Neural crest cell (in vitro differentiated cells): ENCODE measurements at places on chromosomes 7 and 10.

- no peak overlapping the region for H3K27ac ChIP-seq
- no peak overlapping the region for H3K4me3 ChIP-seq
- H3K27me3 ChIP-seq: no peaks in the 10 kb centered on the region
Observed at GRCh38 chr10:790821-791551, 101.5 kb upstream of the DIP2C start.

- peak; percentile 55 for DNase-seq
- H3K4me1 ChIP-seq: peaks cover 40% of the 10 kb centered on the region
- peaks cover 12% of the 10 kb centered on the region for H3K36me3 ChIP-seq
Observed at GRCh38 chr7:128031901-128032604, 816 bp upstream of the LRRC4 start.

GRCh38 chr7:73555411-73555982 is 2.0 kb downstream of the BCL7B start:
- H3K4me1 ChIP-seq: peaks cover 21% of the 10 kb centered on the region
- peaks cover 7% of the 10 kb centered on the region for H3K27me3 ChIP-seq
- H3K4me3 ChIP-seq: peak overlapping the region; percentile 94
- DNase-seq: no peak

DNA sequence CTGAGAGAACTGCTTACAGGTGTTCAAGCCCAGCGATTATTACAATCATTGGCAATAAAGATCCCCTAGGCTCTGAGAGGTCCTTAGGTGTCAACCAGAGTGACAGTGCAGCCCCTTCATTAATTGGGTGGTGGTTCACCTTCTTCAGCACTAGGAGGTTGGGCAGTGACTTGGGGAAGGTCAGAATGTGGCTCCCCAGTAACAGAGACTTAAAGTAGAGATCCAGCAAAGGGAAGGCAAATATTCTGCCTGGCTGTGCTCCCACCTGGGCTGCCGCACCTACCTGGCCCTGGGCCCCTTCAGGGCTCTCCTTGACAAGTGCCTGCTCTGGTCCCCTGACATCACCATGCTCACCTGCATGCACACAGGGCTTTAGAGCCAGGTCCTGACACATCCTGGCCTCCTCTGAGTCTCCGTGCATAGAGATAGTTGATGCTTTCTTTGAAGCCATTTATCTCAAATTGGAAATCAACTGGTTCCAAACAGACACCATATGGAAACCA is 1.9 kb downstream of the CLRN3 start:
- no peaks in the 10 kb centered on the region for H3K36me3 ChIP-seq
- H3K4me3 ChIP-seq: no peak overlapping the region
- no peak for DNase-seq

GRCh38 chr10:24716295-24716694 is 7.4 kb downstream of the ARHGAP21 start:
- H3K27ac ChIP-seq: no peak overlapping the region
- no peak for DNase-seq
- peaks cover 27% of the 10 kb centered on the region for H3K4me1 ChIP-seq
- H3K36me3 ChIP-seq: peaks cover 3% of the 10 kb centered on the region
- H3K4me3 ChIP-seq: no peak overlapping the region

DNA sequence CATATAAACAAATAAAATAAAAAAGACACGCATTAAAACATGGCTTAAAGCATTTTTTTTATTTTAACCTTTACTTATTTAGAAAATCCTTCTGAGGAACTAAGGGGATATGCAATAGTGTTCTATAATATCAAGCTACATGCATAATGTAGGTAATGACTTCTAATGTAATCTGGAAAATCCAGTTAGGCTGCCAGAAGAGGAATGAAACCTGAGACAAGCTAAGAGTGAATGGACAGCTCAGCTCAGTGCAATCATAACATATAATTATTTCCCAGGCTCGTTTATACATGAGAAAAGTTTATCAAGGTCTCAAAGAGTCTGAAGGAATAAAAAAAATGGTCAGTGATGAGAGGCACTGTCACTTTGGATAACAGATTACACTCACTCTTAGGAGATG is 649.0 kb upstream of the PCDH15 start:
- DNase-seq: no peak
- H3K27me3 ChIP-seq: no peaks in the 10 kb centered on the region
- no peaks in the 10 kb centered on the region for H3K4me1 ChIP-seq
- H3K4me3 ChIP-seq: no peak overlapping the region
- no peak overlapping the region for H3K27ac ChIP-seq
- H3K36me3 ChIP-seq: no peaks in the 10 kb centered on the region

DNA sequence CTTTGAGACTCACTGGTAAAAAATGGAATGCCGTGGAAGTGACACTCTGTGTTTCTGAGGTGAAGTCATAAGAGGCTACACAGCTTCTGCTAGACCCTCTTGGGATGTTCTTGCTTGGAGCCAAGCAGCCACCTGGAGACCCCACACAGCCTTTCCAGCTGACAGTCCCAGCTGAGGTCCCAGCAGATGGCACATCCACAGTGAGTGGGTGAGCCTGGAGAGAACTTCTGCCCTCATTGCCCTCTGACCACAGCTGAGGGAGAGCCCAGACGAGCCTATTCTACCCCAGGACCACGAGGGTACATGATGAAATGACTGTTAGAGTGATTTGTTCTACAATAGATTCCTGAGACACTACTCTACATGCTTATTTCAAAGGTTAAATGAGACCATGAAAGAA is 44.3 kb downstream of the CXCL12 start:
- H3K27me3 ChIP-seq: no peaks in the 10 kb centered on the region
- H3K27ac ChIP-seq: no peak overlapping the region
- DNase-seq: no peak
- no peaks in the 10 kb centered on the region for H3K36me3 ChIP-seq

DNA sequence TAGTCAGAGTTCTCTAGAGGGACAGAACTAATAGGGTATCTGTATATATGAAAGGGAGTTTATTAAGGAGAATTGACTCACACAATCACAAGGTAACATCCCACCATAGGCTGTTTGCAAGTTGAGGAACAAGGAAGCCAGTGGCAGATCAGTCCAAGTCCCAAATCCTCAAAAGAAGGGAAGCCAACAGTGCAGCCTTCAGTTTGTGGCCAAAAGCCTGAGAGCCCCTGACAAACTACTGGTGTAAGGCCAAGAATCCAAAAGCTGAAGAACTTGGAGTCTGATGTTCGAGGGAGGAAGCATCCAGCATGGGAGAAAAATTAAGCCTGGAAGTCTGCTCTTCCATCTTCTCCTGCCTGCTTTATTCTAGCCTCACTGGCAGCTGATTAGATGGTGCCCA is 1107.2 kb upstream of the CELF2 start:
- no peaks in the 10 kb centered on the region for H3K36me3 ChIP-seq
- no peaks in the 10 kb centered on the region for H3K27me3 ChIP-seq
- no peaks in the 10 kb centered on the region for H3K4me1 ChIP-seq
- no peak for DNase-seq

DNA sequence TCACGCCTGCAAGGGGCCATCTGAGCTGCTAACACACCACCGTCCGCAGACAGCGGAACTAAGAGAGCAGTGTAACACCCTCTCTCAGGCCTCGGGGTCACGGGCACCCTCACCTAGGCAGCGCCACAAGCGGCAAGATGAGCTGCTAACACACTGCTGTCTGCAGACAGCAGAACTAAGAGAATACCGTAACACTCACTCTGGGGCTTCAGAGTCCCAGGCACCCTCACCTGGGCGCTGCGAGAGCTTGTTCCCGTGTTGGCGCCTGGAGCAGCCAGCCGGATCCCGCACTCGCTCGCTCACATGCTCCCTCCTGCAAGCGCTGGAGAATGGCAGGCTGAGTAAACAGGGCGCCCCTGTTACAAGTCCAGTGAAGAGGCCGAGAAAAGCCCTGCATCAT is 160.2 kb downstream of the SRPK2 start:
- DNase-seq: no peak
- H3K36me3 ChIP-seq: peaks cover 6% of the 10 kb centered on the region
- no peak overlapping the region for H3K4me3 ChIP-seq
- peak overlapping the region; percentile 59 for H3K27ac ChIP-seq
- peaks cover 7% of the 10 kb centered on the region for H3K4me1 ChIP-seq
